Lung (tissue), 17 donors: ENCODE measurements at places on chromosomes 7 and 10. TPM values are rescaled to one million over a fixed set of nuclear protein-coding genes. Genes with fewer than 3 reads are reported as not detected.

- no peaks in the 10 kb centered on the region for H3K27me3 ChIP-seq
- no peak for DNase-seq
- H3K4me3 ChIP-seq, result no peak overlapping the region
- H3K27ac ChIP-seq, result no peak overlapping the region
These were observed 27.8 kb downstream of the ADCY1 start for GRCh38 chr7:45601816-45602540.

DNA sequence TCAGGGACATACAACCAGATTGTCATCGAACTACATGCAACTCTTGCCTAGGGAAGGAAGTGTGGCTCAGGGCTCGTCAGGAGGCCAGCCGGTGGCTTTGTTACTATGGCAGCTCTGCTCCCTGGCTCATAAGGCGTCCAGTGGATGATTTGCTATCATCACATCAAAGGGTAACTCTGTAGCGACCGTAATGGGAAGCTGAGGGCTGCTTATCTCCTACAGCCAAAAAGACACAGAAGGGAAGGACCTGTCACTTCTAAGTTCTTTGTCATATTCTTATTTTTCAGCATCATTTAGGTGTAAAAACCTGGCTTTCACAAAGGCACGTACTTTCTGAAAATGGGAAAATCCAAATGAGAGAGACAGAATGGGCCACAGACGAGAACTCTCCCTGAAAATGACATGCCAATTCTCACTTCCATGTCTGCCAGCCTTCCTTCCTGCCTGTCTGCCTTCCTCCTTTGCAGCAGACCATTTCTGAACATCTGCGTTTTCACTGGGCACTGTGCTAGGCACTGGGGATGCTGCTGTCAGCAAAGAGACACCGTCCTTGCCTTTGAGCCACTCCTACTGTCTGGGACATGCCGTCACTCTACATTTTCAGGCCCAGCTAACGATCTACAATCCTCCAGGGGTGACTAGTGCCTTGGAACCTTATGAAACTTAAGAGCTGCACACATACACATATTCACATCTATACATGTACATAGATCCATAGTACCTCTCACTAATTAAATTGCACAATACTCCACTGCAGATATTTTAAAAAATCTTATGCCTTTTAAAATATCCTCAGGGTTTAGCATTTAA, 26.9 kb downstream of the ENKUR start:
- H3K4me1 ChIP-seq, result peaks cover 4% of the 10 kb centered on the region
- no peak overlapping the region for H3K4me3 ChIP-seq
- no peaks in the 10 kb centered on the region for H3K27me3 ChIP-seq
- H3K36me3 ChIP-seq, result no peaks in the 10 kb centered on the region
- DNase-seq, result no peak
- H3K27ac ChIP-seq, result no peak overlapping the region

GRCh38 chr10:28606568-28606967, 70.8 kb upstream of the BAMBI start:
- H3K4me1 ChIP-seq, result peaks cover 2% of the 10 kb centered on the region
- peaks cover 11% of the 10 kb centered on the region for H3K36me3 ChIP-seq
- H3K27ac ChIP-seq, result no peak overlapping the region
- no peak overlapping the region for H3K4me3 ChIP-seq
- no peak for DNase-seq

DNA sequence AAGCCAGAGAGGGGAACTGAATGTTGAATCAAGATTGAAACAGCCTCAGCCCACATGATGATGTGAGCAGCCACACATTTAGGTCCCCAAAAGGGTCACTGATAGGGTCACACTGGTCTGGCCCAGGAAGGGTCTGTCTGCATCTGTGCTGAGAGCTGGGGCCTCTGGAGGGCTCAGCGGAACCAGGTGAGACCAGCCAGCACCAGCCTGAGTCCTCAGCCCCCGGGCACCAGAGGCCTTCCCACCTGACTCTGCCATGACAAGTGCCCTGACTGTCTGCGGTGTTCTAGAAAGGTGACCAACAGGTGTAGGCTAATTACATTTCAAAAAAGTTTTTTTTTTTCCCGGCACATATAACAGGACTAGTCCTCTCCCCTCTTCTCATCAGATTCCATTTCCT, 76.2 kb downstream of the WDR11 start:
- no peaks in the 10 kb centered on the region for H3K4me1 ChIP-seq
- no peak overlapping the region for H3K4me3 ChIP-seq
- no peak for DNase-seq

DNA sequence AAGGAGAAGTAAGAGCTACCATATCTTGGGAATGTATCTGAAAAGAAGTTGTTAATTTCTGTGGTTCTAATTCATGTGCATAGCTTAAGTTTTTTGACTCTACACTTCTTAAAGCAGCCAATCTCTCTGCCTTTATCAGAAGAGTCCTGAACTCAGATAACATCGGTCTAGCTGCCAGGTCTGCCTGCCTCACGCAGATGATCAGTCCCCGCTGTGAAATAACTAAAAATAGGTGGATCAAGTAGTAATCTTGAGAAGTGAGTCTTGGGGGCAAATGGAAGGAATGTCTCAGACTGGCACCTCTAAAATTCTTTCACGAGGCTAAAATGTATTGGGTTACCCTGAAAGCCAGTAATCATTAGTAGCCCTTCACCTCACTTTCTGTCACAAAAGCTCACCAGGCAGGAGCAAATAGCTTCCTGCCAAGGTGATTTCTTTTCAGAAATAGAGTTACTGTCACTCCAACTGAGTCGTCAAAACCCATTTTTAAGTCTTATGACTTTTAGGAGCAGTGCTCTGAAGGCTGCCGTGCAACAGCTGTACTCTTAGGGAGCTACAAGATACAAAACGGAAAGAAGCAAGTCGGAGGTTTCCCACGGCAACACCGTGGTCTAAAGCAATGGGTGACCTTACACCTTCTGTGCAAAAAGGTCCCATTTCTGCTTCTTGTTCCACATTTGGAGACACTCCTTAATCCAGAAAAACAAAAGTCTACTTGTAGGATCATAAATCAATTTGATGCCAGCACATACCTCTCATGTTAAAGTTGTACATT, 85.2 kb downstream of the ABCB5 start:
- H3K4me1 ChIP-seq, result no peaks in the 10 kb centered on the region
- peaks cover 2% of the 10 kb centered on the region for H3K27me3 ChIP-seq
- H3K36me3 ChIP-seq, result no peaks in the 10 kb centered on the region
- no peak overlapping the region for H3K27ac ChIP-seq
- no peak for DNase-seq

GRCh38 chr7:1645071-1645409, 25.0 kb upstream of the ELFN1 start:
- no peak overlapping the region for H3K4me3 ChIP-seq
- peaks cover 4% of the 10 kb centered on the region for H3K4me1 ChIP-seq
- H3K27me3 ChIP-seq, result peaks cover 3% of the 10 kb centered on the region
- no peak overlapping the region for H3K27ac ChIP-seq
- no peak for DNase-seq

DNA sequence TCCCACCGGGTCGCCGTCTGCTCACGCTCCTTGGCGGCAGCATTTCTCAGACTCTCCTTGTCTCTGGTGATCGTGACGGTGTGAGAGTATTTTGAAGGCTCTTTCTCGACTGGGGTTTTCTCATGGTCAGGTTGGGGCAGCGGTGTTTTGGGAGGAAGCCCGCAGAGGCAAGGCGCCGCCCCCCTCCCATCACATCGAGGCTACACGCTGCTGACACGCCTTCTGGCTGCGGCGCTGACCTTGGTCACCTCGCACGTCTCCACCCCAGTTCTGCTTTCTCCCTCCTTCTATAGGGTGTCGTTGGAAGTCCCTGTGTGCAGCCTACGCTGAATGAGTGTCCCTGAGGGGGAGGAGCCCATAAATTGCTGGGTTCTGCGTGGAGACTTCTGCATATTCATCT, 55.2 kb downstream of the GLRX3 start:
- no peaks in the 10 kb centered on the region for H3K4me1 ChIP-seq
- H3K27ac ChIP-seq, result no peak overlapping the region
- DNase-seq, result no peak
- no peaks in the 10 kb centered on the region for H3K36me3 ChIP-seq
- no peak overlapping the region for H3K4me3 ChIP-seq

DNA sequence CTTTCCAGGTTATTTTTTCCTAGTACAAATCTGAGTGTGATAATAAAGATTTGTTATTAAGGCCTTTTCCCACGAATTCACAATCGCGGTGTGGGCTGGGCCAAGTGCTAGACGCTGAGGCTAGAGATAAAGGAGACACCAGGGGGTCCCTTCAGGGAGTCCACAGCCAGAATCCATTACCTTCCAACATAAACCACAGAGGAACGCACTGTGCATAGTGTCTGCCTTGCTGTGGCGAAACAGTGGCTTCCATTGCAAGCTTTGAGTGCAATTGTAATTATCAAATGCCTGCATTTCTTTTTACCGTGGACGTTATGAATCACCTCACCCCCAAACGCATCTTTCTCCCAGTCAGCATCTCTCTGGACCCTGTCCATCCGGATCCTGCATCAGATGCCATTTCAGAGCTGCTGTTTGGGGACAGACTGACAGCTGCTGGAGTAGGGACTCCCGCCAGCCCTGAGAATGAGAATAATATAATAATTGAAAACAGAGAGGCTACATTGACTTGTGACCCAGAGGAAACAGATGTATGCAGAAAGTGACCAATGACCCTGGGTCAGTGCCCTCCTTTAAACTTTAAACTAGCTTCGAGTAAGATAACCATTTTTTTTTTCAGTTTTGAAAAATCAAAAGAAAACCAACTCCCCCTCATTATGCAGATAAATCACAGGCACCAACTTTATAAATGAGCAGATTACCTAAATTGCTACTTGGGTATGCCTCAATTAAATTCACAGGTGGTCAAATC, 456.2 kb upstream of the NRP1 start:
- no peak overlapping the region for H3K27ac ChIP-seq
- H3K4me1 ChIP-seq, result no peaks in the 10 kb centered on the region
- H3K4me3 ChIP-seq, result no peak overlapping the region

- H3K27ac ChIP-seq, result no peak overlapping the region
- peaks cover 2% of the 10 kb centered on the region for H3K4me1 ChIP-seq
- DNase-seq, result no peak
- H3K27me3 ChIP-seq, result no peaks in the 10 kb centered on the region
- no peak overlapping the region for H3K4me3 ChIP-seq
These were observed 137.4 kb downstream of the MDFIC start for GRCh38 chr7:115059321-115059720.

DNA sequence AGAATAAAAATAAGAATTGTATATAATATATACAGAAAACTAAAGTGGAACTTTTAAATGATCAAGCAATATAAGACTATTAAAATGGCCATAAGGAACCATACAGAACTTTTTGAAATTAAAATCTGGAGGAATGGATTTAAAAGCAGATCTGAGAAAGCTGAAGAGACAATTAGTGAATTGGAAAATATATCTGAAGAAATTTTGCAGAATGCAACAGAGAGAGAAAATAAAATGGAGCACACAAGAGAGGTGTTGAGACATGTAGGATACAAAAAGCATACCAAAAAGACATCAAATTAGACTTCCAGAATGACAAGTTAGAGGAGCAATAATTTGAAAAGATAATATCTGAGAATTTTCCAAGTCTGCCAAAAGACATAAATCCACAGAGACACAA, 169.6 kb downstream of the VTI1A start:
- DNase-seq, result no peak
- H3K4me3 ChIP-seq, result no peak overlapping the region
- no peaks in the 10 kb centered on the region for H3K4me1 ChIP-seq
- no peaks in the 10 kb centered on the region for H3K36me3 ChIP-seq
- H3K27ac ChIP-seq, result no peak overlapping the region

- peaks cover 40% of the 10 kb centered on the region for H3K36me3 ChIP-seq
- H3K4me1 ChIP-seq, result no peaks in the 10 kb centered on the region
- no peaks in the 10 kb centered on the region for H3K27me3 ChIP-seq
- H3K4me3 ChIP-seq, result no peak overlapping the region
These were observed 8.1 kb downstream of the ZKSCAN1 start for GRCh38 chr7:100023526-100023925.

DNA sequence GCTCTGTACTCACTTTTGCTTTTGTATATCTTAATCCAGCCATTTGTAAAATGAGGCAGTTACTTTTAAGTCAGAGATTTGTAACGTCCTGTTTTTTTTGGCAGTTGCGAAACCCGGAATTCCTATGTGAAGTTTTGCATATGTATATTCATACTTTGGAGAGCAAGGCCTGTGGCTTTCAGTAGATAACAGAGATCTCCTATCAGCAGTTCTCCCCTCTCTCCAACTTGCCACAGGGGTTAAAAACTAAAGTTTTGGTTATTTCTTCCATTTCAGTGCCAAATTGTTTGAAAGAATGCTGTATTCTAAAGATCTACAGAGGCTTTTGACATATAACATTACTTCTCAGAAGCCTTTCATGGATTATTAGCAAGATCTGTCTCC, 102.4 kb downstream of the EXOC4 start:
- no peaks in the 10 kb centered on the region for H3K36me3 ChIP-seq
- H3K27me3 ChIP-seq, result no peaks in the 10 kb centered on the region
- H3K27ac ChIP-seq, result no peak overlapping the region
- H3K4me1 ChIP-seq, result no peaks in the 10 kb centered on the region
- peak; percentile 17 for DNase-seq

GRCh38 chr7:42642699-42643098, 269.2 kb downstream of the C7orf25 start:
- H3K4me1 ChIP-seq, result no peaks in the 10 kb centered on the region
- DNase-seq, result no peak
- H3K36me3 ChIP-seq, result no peaks in the 10 kb centered on the region
- no peak overlapping the region for H3K4me3 ChIP-seq

DNA sequence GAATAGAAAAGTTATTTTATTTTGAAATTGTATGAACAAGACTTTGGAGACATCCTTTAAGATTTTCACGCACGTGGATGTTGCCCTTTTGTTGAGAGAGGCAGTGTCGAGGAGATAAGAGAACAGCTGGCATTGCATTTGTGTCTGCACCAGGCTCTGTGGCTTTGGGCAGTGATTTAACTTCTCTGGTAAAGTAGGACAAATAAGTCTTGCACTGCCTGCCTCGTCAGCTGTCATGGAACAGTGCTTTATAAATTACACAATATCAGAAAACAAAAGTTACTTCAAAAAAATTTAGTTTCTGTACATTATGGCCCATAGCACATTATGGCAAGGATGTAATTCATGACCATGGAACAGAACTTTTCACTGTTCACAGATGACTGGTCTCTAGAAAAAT, 20.1 kb downstream of the SNX10 start:
- DNase-seq, result no peak
- no peaks in the 10 kb centered on the region for H3K27me3 ChIP-seq
- no peak overlapping the region for H3K4me3 ChIP-seq
- no peaks in the 10 kb centered on the region for H3K4me1 ChIP-seq

DNA sequence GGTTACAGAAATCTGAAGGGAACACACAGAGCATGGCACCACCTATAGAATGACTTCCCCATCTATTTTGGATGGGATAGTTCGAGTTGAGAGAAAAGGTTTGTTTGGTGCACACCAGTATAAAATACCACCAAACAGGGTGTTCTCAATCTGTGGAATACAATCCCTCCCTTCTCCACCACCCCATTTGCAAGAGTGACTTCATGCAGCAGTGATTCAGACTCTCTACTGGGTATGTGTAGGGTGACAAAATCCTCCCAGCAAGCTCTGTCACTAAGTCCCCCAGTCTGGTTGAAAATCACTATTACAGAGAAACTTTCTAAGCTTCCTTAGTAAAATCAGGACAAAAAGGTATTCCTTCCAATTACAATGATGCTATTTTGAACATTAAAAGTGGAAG, 69.0 kb downstream of the ANK3 start:
- no peak overlapping the region for H3K4me3 ChIP-seq
- H3K27me3 ChIP-seq, result no peaks in the 10 kb centered on the region
- no peak for DNase-seq
- H3K4me1 ChIP-seq, result no peaks in the 10 kb centered on the region

The ARMC3 gene
- 6.2 TPM for polyA plus RNA-seq

The ATG9B gene
- polyA plus RNA-seq, result 0.78 TPM

The SEC23IP gene
- polyA plus RNA-seq, result 17.0 TPM

The OR2A1 gene
- 0.23 TPM for polyA plus RNA-seq

The DOCK1 gene
- polyA plus RNA-seq, result 13.3 TPM

The HOXA10 gene
- 0.29 TPM for polyA plus RNA-seq
